ENCODE measurements at places on chromosomes 16 and 17.

DNA sequence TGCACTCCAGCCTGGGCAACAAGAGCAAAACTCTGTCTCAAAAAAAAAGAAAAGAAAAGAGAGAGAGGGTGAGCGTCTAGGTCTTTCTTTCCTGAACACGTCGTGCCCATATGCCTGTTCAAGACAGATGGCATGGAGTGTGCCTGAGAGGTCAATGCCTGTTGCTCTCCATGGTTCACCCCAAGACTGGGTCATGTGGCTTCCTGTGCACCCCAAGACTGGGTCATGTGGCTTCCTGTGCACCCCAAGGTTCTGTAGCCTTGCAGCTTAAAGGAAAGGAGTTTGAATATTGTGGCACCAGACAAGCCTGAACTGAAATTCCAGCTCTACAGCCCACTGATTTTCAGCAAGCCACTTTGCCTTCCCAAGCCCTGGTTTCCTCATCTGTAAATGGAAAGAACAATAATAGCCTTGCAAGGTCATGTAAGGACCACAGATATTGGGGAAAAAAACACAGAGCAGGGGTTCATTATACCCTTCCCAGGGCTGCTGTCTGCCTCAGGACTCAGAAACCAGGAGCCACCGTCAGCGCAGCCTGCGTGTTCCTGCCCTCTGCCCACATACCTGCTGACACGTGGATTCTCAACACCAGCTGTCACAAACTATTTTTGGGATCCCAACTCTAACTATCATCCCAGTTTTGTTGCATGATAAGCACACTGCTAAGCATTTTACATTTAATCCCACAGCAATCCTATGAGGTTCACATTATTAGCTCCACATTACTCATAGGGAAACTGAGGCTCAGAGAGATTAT lies 18.0 kb upstream of the NAGS start:
- DNase-seq: no peak

GRCh38 chr16:49587511-49587910 lies 213.9 kb downstream of the C16orf78 start:
- peak; percentile 7 for DNase-seq

- no peak for DNase-seq
These were observed 6.4 kb upstream of the CCDC182 start for GRCh38 chr17:57751348-57751971.

DNA sequence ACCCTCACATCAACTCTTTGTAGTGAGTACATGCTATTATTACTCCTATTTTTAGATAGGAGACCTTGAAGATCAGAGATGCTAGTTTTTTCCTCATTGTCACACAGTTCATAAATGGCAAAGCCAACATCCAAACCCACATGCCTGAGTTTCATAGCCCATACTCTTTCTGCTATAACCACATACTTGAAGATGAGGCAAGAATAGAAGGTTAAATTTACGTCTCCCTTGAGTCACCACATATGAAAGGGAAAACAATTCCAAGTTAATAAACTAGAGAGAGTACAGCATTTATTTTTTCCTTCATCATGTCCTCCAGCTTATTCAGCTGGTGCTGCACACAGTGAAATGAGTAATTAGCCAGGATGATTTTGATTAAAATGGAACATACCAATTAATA lies 23.7 kb downstream of the NUDT7 start:
- no peak for DNase-seq

DNA sequence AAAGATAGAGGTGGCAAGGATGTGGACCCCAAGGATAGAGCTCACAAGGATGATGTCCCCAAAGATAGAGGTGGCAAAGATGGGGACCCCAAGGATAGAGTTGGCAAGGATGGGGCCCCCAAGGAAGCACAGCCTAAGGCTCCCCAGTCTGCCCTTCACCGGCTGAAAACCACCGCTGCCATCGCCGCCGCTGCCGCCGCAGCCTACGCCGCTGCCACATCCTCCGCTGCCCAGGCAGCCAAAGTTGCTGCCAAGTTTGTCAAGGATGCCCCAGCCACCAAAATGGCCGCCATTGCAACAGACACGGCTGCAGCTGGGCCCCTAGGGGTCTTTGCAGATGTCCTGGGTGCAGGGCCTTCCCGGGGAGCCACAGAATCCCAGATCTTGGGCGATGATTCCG lies 19.9 kb downstream of the C16orf96 start:
- no peak for DNase-seq

- DNase-seq: no peak
These were observed 2.6 kb downstream of the HBZ start for GRCh38 chr16:155031-155398.

GRCh38 chr17:12318571-12319266 lies 298.0 kb downstream of the MAP2K4 start:
- DNase-seq: no peak

DNA sequence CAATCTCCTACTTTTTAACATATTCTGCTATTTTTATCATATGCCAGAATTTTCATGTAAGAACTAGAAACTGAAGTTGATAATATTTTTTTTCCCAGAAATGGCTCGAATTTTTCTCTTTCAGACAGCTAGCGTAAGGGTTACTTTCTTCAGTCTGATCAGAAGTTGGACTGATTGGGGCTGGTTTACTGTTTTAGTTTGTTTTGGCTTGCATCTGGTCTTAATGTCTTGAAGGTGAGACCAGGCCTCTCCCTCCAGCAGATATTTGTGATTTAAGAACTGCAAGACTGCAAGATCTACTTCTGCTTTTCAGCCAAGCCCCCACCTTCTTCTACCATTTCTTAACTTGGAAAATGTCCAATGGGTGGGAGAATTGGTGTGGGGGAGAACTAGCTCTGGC lies 266.4 kb downstream of the HAPSTR1 start:
- no peak for DNase-seq

DNA sequence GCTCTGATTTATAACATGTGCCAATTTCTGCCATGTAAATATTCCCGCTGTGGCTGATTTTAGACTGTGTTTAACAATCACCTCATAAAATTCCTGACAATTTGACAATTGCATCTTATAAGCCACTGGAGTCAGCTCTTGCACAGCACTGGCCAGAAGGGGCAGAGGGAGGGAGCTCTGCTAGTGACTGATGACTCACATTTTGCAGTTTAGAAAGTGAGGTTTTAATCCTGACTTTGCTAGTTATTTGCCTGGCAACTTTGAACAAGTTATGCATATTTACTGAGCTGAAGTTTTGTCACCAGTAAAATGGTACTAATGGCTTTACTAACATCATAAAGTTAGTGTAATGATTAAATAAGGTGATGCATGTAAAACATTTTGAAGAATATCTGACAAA lies 452.3 kb downstream of the CNTNAP4 start:
- no peak for DNase-seq

GRCh38 chr16:11208916-11209665 lies 46.9 kb downstream of the SOCS1 start:
- DNase-seq: no peak

All from WTC11 (cell line).